ENCODE measurements at places on chromosomes 2 and 18.

DNA sequence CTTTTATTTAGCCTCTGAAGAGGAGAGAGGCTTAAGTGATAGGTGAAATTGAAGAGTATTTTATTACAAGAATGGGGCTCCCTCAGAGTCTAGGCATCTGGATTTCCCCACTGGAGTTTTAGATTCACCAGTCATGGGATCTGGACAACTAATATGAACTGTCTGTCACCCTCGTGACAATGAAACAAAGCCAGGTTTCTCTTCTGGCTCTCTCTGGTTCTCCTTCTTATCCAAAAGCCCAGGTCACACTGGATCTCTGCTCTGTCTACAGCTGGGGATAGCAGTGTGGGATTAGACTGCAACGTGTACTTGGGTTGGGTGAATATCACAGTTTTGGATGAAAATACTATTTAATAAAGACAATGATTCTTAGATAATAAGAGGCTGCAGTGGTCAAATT lies 31.2 kb downstream of the LHCGR start:
- DNase-seq = no peak

GRCh38 chr18:48994044-48994651 lies 43.4 kb upstream of the SMAD7 start:
- no peak for DNase-seq

DNA sequence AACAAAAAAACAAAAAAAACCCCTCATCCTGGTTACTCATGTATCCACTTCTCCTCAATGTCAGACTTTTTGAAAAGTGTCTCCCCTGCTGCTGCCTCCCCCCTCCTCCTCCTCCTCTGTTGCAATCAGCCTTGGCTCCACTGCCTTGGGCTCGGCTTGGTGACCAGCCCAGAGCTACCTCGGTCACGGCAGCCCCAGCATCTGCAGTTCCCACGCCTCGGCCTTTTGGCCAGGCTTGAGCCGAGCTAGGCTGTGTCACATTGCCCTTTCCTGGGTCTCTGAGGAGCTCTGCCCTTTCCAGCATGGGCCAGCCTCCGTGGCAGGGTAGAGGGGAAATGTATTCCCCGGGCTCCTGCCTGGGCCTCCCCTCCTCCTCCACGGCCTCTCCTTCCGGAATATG lies 22.7 kb upstream of the INHBB start:
- no peak for DNase-seq

DNA sequence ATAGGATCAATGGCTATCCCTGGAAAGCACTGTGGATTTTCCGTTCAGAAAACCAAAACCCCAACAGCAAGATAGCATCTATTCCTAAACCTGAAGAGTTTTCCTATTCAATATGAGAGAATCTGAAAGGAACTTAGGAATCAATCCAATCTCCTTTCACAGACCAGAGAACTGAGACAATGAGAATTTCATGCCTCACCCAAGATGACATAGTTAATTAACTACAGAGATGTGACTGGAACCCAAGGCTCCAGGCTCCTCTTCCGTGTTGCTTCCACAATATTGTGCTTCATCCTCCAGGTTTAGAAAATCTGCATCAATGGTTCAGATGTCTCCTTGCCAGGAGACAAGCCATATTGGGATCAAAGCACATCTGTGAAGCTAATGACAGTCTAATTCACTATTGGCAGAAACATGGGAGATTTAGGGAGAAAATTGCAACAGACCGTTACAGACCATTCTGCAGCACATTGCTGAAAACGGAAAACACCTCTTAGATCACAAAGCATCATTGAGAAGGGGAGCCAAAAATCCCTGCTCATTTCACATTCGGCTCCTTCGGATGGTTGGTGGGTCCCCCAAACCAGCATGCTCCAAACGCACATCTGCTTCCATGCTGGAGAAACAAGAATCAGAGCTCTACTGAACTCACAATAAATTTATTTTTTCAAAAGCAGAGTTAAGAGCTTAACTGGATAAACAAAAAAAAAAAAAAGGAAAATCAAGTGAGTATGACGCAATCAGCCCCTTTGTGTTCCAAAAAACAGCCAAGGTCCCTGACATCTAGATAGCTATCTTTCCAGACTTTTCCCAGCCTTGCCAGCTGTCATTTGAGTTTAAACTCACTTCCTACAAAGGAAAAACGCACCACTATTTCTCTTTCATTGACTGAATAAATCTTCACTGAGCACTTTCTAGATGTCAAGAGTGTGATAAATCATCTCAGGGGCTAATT lies 290.3 kb downstream of the C1D start:
- no peak for DNase-seq

DNA sequence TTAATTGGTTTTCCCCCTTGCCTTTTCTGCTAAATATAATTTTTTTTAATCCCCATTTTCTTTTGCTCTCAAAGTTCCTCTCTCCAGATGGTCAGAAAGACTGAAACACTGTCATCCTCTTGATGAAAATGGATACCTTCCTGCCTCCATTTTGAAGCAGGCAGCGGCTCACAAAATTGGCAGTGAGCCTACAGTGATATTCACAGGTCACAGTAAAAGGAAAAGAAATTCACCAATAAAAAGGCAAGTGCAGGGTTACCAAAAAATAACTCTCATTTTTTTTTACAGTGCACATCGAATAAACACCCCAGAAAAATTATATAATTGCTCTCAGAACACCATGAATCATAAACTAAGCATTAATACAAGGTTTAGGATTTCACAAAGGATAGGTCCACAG lies 307.5 kb downstream of the TCF4 start:
- DNase-seq = no peak

- no peak for DNase-seq
These were observed 2.6 kb upstream of the STON1 start for GRCh38 chr2:48527226-48527885.

All from activated T-helper 1 cell treated with anti-CD3 and anti-CD28 coated beads, Interleukin-2, amount 50 U/mL, for 16 hours (primary cell).